Inflammatory macrophage treated with lipopolysaccharide for 1 hour (primary cell): ENCODE measurements at places on chromosomes 11 and 22.

GRCh38 chr11:67310246-67311050 is 7.1 kb downstream of the SSH3 start:
- no peak for DNase-seq

DNA sequence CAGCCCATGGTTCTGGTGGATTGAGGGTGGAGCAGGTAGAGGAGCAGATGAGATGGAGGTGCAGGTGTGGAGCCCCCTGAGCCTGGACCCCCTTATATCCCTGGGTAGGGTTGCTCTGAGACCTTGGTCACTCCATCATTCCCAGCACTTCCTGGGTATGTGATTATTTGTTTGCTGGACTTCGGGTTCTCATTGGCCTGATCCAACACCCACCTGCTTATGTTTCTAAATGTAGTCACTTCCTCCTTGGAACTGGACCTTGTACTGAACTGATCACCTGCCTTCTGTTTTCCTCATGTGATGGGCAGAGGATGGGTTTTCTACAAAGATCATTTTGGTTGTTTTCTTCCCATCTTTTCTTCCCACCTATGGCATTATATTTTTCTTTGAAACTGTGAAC is at the start of gene KRTAP5-4:
TSS of gene KRTAP5-4 (minus strand) at position 53 of the 400 bp plus-strand sequence. CDS start at position 8, 45 bp downstream.
- no peak for DNase-seq

DNA sequence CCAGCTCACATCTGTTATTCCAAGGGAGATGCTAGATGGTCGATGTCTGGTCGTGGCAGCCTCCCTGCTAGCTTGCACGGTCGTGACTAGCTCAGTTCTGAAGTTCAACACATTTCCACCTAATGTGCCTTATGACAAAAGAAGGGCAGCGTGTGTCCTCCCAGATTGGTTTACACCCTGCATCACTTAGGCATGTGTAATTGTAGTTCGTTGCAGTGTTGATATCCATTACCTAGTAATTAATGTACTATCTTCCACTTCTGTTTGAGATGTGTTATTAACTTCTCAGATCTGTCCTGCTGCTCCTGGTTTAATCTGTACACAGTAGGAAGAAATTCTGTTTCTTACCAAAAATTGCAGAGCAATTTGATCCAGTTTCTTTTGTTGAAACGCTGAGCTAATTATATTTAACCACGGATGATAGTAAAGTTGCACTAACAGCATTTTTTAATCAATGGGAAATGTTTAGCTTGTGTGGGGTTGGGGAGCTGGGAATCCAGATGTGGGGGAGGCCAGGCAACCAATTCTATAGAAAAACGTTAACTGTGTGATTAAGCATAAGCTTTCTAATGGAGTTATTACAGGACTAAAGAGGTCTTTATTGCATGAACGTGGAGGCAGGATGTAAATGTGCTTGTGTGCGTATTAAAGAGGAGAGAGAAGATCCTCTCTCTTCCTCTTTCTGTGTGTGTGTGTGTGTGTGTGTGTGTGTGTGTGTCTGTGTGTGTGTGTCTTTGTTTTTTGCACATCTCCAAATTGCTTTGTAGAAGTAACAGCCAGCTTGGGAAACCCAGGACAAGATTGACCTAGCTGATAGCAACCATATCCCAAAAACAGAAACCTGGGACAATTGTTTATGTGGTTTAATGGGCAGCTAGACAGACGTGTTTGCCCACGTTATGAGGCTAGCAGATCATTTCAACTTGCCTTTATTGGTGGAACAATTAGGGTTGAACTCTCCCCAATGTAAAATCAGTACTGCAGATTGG is 145.7 kb upstream of the TTC12 start:
- DNase-seq = no peak

DNA sequence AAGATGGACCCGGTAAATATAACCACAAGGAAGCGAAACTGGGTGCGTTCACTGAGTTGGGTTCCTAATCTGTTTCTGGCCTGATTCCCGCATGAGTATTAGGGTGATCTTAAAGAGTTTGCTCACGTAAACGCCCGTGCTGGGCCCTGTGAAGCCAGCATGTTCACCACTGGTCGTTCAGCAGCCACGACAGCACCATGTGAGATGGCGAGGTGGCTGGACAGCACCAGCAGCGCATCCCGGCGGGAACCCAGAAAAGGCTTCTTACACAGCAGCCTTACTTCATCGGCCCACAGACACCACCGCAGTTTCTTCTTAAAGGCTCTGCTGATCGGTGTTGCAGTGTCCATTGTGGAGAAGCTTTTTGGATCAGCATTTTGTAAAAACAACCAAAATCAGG is 74.4 kb downstream of the NCAPD3 start:
- no peak for DNase-seq

DNA sequence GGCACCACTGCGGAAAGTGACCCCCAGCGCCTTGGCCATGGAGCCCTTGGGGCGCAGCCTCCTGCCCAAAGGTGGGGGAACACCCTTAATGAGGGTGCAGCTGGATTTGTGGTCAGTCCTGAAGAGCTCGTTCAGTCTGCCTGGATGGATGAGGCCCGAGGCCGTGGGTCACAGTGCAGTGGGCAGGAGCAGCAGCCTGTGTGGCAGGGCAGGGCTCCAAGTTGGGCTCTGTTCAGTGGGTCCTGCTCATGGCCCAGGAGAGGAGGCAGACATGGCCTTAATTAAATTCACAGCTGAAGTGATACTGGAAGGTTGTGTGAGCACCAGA is 33.3 kb downstream of the FAM83F start:
- no peak for DNase-seq

- DNase-seq = no peak
Observed at GRCh38 chr22:30747493-30747892, 52.8 kb downstream of the OSBP2 start.

DNA sequence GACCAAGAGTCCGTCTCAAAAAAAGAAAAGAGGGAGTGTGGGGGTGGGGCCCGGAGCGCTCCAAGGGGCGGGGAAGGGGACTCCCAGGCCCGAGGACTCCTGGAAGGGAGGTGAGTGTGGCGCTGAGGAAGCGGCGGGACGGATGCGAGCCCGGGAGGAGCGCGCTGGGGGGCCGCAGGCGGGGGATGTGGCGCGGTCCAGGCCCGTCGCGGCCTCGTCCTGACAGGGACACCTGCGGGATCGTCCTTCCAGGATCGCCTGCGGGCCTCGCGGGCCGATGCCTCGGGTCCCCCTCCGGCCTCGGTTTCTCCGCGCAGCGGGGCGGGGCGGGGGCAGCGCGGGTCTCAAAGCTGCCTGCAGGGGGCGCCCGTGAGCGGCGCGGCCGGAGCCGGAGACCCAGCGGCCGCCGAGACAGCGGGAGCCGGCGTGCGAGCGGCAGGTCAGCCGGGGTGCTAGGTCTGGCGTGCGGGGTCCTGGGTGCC is 3.8 kb upstream of the ADORA2A start:
- DNase-seq = peak; percentile 82

- no peak for DNase-seq
Observed at GRCh38 chr22:33920197-33920540, at the start of gene LARGE1. Gene LARGE1, minus strand, starts transcription at chr22:33920476.

DNA sequence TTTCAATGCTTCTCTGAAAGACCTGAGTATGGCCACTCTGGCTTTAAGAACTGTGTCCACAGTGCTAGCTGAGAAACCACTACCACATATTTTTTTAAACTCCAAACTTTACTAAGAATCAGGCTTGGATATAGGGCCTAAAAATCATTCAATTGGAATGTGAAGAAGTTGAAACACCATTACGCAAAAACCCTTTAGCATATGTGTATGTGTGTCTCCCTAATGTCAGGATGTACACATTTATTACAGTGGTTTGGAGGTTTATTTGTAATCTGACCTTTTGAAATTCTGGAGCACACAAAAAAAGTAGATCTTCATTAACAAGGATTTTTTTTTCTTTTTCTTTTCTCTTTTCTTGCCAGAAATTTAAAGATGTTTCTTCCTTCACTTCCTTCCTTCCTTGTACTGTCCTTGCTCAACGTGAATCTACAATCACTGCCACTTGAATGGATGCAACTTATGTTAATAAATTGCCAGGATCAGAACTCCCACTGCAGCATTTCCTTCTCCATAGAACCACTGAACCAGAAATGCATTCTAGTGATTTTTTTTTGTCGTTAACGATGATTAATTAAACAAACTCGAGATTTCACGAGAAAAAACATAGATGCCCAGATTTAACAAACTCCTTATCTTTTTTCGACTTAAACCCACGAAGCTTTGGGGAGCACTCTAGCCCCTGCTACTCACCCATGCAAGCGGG is 3.1 kb upstream of the ADM start:
- DNase-seq = no peak

DNA sequence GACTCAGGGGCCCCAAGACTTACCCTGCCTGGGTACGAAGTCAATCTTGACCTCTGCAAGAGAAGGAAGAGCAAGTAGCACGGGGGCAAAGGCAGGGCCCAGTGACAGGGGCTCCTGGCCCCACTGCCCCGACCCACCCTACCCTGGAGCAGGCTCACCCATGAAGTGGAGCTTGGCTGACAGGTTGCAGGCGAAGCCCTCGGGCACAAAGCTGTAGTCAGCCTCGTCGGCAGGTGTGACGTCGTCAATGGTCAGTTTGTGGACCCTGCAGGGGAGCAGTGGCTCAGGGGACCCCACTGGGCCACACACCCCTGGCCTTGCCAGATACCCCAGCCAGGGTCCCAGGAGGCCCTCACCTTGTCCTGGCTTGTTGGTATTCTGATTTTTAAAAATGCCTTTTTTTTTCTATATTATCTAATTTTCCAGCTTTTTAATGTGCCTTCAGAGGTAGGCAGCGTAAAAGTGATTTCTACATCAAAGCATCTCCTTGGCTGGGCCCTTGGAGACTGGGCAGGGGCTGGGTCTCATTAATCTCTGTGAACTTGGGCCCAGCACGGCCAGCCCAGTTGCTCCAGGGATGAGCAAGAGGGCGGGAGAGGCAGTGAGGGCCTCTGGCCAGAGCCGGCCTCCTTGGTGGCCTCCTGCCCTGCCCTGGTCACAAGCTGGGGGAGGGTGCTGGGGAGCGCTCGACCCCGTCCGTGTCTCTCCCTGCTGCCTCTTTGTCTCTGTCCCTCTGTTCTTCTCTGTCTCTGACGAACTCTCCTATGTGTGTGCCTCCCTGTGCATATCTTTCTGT is 11.3 kb downstream of the MYBPC3 start:
- DNase-seq = no peak

GRCh38 chr11:94653561-94653960 is 86.4 kb downstream of the PIWIL4 start:
- no peak for DNase-seq

- no peak for DNase-seq
Observed at GRCh38 chr11:35558513-35558912, 33.1 kb upstream of the PAMR1 start.

DNA sequence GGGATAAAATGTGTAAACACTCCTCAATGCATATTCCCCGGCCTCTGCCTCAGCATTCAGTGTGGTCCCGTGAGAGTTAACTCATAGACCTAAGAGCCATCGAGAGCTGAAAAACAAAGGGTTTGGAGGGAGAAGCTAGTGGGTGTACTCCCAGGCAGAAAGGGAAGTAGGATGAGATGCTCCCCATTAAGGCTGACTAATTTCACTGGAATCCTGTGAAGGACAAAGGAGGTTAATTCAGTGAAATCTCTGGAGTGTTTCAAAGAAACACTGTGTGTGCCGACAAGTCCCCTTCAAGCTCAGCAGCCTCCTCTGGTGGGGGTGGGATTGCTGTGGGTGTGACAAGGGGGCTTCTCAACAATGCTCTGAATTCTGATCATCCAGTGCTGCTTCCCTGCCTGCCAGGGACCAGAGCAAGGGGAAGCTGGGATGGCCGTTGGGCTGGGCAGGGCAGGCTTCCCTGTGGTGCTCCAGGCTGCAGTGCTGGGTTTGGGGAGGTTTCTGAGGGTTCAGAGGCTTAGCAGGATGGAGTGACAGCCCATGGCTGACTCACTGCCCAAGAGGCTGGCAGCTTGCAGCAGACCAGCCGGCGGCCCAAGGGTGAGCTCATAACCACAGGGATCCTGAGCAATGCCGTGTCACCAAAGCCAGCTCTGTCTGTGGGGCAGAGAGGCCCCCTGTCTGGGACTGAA is 61.4 kb upstream of the BMAL1 start:
- DNase-seq = peak; percentile 91

DNA sequence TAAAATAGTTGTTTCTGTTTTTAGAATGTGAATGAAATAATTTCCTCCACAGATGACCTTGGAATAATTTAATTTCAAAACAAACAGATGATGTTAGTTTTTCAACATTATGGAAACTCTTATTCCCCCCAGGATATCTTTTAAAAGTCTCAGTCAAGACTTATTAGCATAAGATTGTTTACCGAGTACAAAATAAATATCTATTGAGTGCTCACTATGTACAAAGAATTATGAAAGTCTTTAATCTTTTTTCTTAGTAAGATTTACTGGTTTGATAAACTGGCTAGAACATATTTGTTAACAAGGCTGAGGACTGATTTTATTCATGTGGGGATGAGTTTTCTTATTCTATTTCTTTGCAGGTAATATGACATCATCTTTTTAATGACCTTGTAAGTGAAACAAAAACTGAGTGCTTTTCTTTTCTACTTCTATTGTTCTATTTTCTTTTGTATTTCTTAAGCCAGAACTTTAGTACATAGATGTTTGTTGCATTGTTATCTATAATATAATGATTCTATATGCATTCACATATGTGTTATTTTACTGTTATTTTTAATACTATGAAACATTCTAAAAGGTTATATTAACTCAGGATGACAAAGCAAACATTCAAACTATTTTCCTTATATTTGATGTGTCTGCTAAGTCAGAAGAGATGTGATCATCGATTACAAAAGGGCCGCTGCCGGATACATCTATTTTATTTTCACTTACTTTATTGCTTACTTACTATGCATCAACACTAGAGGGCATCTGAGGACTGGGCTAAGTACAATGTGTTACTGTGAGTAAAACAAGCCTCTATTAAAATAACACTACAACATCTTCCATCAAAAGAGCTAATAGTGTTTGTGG is 111.0 kb upstream of the ARHGAP42 start:
- DNase-seq = peak; percentile 25

- no peak for DNase-seq
Observed at GRCh38 chr22:19823902-19824211, 30.8 kb downstream of the GNB1L start.

- no peak for DNase-seq
Observed at GRCh38 chr11:83072350-83073242, 899 bp upstream of the RAB30 start.

DNA sequence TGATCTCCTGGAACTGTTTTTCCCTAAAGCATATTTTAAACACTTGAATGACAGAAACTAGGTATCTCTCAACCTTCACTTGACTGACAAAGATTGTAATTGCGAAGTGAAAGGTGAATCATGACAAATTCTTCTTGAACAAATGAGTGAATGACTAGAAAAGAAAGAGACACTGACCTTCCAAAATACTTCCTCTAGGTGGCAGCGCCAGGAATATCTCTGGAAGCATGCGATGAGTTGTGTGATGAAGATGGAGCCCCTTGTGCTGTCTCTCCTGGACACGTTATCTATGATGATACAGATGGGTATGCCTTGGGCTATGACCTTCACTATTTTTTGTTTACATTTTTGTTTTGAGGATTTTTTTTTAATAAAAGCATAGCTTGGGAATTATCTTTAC is 7.0 kb upstream of the CASP12 start:
- DNase-seq = no peak
